Urinary bladder (tissue), 4 donors: ENCODE measurements at places on chromosomes 5 and 9.

DNA sequence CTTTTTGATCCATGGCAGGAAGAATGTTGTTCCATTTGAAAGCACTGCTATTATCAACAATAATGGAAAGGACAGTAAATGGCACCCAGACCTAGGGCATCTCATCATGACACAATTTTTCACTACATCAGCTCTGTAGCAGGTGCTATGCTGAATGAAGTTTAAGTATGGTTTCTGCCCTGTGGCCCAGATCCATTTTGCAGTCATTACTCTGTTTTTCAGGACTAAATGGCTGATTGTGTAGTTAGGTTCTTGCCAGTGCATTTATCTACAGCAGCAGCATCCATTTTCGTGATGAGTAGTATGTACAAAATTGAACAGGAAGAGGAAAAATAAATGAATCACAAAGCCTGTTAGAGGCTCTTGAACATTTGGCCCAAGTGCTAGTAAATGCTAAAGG lies 270.5 kb upstream of the CD180 start:
- no peak for DNase-seq

- DNase-seq: no peak
These were observed 142.9 kb upstream of the DAP start for GRCh38 chr5:10903786-10904560.

- DNase-seq: no peak
These were observed 44.9 kb upstream of the MAN2A1 start for GRCh38 chr5:109644829-109645228.

DNA sequence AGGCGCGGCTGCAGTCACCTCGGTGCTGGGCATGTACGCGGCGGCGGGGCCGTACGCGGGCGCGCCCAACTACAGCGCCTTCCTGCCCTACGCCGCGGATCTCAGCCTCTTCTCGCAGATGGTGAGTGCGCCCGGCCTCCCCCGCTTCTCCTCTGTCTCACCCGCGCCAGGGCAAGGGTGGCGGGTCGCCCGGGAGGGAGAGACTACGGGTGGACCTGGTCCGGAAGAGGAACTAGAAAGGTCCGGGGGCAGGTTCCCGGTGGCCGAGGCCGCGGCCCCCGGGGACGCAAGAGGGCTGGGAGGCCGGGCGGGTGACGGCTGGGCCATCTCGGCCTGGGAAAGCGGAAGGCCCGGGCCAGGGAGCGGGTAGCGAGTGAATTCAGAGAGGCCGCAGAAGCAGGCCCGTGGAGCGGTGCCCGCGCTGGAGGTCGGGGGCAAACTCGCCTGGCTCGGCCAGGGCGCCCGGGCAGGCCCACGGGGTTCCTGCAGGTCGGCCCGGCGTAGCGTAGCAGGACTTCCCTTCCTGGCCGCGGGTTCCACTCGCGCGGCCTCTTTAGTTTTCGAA lies 711 bp downstream of the IRX1 start:
- no peak for DNase-seq

DNA sequence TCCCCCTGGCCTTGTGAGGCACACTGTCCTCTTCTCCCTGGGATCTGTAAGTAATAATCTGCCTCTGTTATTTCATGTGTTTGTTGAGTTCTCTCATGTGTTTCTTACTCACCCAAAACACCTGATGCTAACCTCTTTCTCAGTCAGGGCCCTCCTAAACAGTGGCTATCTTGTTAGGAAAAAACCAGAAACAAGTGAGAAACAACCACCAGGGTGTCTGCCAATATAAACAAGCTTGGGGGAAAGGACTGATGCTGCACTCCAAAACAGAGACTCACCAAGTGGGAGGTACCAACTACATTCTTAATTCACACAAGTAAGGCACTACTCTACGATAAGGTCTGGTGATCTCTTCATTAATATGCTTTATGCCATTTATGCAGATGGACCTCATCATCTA lies 564.4 kb downstream of the SEMA5A start:
- no peak for DNase-seq

GRCh38 chr5:149140197-149141002 lies 893 bp upstream of the ABLIM3 start:
- no peak for DNase-seq

DNA sequence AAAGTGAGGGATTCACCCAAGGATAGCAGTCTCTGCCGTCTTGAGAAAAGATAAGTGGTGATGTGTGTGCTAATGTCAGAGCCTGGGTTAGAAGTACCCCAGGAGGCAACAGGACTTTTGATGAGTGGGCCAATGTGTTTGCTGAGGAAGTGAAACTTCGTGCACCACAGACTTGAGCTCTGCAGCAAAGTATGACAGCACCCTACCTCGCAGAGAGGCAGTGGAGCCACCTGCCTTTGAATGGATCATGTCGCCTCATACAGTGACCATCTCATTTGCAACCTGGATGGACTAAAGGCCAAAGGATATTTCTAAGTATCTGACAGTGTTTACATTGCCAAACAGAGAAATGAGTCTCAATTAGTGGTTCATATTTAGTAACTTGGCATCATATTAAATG lies 593.9 kb upstream of the GRAMD2B start:
- DNase-seq: no peak

- DNase-seq: no peak
These were observed 620 bp upstream of the VPS13A start for GRCh38 chr9:77176686-77177142.

- no peak for DNase-seq
These were observed 172.9 kb upstream of the IL12B start for GRCh38 chr5:159503236-159503635.

- DNase-seq: no peak
These were observed 597.3 kb upstream of the TYRP1 start for GRCh38 chr9:12095931-12096330.

GRCh38 chr5:61071526-61071925 lies 90.7 kb downstream of the SMIM15 start:
- no peak for DNase-seq

DNA sequence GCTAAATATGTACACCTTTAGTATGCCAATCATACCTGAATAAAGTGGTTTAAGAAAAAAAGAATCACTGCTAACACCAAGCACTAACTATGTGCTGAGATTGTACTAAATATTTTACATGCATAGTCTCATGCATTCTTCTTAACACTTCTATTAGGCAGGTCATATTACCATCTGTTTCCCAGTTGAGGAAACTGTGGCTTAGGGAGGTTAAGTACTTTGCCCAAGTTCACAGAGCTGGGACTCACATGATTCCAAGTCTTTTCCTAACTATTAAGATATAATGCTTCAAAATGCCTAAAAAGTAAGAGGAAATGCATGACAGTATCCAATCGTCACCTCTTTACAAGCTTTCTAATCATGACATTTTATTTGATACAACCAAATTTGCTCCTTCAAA lies 69.2 kb upstream of the PLPP6 start:
- DNase-seq: no peak

DNA sequence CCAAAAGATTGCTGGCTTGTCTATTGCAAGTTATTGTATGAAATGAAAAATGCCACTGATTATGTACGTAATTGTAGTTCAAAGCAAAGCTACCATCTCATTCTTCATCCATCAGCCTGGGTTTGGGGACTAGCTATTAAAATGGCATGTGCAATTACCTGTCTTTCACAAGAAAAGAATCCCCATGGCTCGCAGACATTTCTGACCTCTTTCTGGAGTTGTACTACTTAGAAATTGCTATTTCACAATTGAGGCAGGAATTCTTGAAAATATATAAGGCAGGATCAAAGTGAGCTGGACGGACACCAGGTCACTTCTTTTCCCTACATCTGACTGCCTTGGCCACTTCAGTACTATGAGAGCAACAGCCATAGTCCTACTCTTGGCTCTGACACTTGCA lies at the start of gene SPINK9:
Gene SPINK9 (plus strand): TSS at position 301 of the 400 bp plus-strand sequence. CDS start 55 bp downstream, at position 356.
- no peak for DNase-seq

GRCh38 chr5:149473441-149473840 lies 77.8 kb downstream of the CSNK1A1 start:
- DNase-seq: no peak

DNA sequence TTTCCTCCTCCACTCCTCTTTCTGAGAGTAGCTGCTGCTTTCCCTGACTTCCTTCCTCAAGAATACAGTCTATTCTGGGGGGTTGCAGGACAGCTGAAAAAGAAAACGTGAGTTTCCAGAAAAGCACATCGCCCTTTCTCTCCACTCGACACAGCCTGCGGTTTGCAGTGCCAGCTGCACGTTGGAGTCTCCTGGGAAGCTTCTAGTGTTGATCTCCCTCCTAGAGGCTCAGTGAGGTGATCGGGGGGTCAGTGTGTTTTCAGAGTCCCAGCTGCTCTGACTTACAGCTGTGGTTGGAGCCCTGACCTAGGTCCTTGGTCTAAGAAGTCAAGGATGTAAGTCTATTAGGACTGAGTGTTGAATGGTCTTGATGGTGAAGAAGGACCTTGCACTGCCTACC lies 25.0 kb upstream of the SUSD3 start:
- DNase-seq: no peak

- DNase-seq: no peak
These were observed 755.8 kb upstream of the EDIL3 start for GRCh38 chr5:85140471-85140870.

DNA sequence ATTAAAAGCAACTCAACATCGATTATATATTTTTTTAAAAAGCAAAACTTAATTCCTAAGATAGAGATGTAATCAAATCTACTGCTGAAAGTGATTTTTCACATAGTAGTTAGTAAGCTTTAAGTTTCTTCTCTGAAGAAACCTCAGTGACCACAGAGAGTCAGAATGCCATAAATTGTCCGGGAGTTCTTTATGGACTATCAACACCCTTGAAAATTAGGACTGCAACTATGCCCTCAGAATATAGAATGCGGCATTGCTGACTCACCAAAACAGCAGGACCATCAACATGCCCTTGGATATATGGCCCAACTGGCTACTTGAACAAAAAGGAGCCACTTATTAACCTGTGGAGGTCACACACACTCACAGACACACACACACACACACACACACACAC lies 228.9 kb upstream of the SNX2 start:
- no peak for DNase-seq

GRCh38 chr9:135489188-135489906 lies 9.8 kb downstream of the PPP1R26 start:
- no peak for DNase-seq

GRCh38 chr5:76290321-76290757 lies 112.7 kb upstream of the IQGAP2 start:
- peak; percentile 68 for DNase-seq

DNA sequence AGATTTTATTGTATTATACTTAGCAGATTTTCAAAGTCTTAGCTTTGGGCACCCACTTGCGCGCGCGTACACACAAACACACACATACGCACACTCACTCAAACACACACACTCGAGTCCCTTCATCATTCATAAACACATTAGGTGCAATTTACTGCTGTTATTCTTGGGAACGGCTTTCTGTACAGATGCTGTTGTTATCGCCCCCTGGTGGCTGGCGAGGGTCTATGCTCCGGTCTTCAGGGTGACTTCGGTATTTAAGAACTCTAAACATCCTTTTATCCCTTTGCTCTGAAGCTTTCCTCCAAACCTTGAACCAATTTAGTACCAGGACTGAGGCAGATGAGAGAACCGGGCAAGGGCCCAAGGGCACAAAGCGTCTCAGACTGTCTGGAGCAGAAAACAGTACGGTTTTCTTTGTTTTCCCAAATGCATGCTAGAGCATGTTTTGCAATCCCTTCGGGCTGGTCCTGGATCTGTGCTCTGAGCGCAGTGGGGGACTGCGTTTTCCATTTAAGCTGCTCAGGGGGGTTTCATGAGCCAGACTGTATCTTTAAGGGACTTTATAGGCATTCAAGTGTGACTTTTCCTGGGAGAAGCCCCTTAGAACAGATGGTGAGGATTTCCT lies 1.7 kb upstream of the SLIT3 start:
- peak; percentile 80 for DNase-seq

DNA sequence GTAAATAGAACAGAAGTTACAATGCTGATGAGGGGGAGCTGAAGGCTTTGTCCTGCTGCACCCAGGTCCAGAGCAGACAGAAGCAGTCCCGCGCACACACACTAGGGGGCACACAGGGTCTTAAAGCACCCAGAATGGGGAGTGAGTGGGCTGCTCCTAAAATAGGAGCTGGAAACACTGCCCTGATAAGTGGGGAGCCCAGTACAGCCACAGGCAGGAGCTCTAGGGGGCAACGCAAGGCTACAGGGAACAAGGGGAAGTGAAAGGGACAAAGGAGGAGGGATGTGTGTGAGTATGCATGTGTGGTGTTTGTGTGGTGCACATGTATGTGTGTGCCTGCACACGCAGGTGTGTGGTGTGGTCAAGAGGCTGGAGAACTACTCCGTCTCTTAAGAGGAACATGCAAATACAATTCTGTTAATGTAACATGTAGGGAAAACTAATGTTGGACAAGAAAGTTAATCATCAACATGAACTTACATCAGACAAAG lies 191.5 kb downstream of the ROR2 start:
- DNase-seq: no peak

DNA sequence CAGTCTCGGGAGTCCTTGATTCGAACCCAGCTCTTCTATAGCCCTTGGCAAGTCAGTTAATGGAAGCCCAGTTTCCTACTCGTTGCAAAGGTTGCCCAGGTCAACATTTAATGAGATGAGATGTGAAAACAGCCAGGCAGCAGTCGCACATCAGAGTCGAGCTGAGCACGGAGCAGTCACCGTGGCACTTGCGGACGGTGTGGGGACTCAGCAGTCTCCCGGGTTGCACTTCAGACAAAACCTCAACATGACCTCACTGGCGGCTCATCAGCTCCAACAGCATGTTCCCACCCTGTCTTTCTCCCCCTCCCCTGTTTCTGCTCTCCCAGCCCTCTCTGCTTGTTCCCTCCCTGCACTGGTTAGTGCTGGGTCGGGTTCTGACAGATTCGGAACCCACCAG lies 35.8 kb downstream of the UBE2QL1 start:
- DNase-seq: no peak

- DNase-seq: no peak
These were observed 520 bp upstream of the DHFR start for GRCh38 chr5:80655231-80655774.

- DNase-seq: no peak
These were observed 365.6 kb downstream of the CDK5RAP2 start for GRCh38 chr9:120214332-120214731.

- no peak for DNase-seq
These were observed 49.2 kb downstream of the ESM1 start for GRCh38 chr5:54936201-54936600.

DNA sequence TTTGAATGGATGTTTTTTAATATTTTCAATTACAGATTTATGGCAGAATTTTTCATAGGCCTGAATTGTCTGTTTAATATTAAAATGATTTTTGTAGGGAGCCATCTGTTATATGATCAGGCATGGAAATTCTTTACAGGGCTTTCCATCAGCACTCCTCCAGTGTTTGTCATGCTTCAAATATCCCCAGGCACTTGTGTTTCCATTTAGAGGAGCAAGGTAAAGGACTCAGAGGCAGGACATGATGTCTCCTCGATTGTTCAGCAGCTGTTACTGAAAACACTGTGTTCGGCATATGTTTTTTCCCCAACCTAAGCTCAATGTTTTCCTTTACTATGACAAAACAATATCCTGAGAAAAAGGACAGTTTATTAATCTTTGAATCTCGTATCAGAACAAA lies 172.3 kb upstream of the RFX3 start:
- no peak for DNase-seq

DNA sequence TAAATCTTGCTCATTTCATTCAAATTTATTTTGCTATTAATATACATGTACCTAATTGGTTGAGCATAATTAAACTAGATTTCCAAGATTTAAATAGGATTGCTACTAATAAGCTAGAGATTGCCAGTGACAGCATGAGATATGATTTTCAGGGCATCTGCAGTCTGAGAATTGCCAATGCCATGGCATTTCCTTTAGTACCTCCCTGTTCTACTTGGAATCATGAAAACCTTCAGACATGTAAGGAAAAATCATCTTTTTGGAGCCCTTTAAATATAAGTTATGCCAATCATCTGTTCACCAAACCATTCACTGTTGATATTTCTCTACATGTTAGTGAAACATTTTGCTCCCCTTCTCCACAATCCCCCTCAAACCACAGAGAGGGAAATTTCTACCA lies 691.4 kb downstream of the DNAH5 start:
- no peak for DNase-seq
